Ecto neural progenitor cell (in vitro differentiated cells): ENCODE measurements at places on chromosomes 2 and 18.
A peak's percentile ranks its signal among the peaks of the same experiment; 100 is the strongest.

DNA sequence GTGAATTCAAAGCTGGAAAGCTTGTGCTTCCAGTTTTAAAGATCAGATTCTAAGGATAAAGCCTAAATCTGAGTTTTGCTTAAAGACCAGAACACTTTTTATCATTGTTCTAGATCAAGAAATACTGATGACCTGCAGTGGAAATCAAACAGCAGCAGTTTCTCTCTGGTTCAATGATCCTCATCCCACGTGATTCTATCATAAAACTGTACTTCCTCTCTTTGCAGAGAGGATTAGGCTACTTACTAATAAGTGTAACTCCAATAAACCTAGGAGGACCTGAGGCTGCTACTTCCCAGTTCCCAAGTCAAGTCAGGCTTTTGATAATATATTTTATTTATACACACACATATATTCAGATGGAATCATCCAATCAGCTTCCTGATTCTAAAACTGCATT lies 81.9 kb downstream of the TCF4 start:
- DNase-seq: no peak

GRCh38 chr18:6601241-6601640 lies 128.3 kb upstream of the ARHGAP28 start:
- no peak for DNase-seq

DNA sequence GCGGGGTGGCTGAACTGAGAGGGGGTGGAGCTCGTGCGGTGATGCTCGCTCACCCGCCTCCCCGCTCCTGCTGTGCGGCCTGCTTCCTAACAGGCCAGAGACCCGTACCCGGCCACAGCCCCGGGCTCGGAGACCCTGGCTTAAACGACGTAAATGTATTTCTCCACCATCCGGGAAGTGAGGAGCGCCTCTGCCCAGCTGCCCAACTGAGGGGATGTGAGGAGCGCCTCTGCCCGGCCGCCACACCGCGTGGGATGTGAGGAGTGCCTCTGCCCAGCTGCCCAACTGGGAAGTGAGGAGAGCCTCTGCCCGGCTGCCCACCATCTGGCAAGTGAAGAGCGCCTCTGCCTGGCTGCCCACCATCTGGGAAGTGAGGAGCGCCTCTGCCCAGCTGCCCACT lies 110.6 kb downstream of the HS6ST1 start:
- no peak for DNase-seq

DNA sequence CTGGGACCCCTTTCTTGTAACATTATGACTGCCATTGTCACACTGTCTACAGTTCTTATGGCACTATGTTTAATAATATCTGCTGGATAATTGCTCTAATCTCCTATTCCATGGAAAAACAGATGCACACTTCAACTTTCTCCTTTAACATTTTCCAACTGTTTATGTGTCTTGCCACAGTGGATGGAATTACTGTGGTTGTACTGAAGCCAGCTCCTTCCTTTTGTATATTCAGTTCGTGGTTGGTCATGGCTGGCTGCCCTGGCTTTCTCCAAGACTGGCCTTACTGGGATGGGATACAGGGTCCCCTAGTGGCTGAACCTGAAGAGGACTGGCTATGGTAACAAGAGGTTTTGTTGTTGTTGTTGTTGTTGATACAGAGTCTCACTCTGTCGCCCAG lies 113.9 kb downstream of the SS18 start:
- no peak for DNase-seq

GRCh38 chr2:149278872-149279264 lies 51.5 kb upstream of the LYPD6 start:
- no peak for DNase-seq

DNA sequence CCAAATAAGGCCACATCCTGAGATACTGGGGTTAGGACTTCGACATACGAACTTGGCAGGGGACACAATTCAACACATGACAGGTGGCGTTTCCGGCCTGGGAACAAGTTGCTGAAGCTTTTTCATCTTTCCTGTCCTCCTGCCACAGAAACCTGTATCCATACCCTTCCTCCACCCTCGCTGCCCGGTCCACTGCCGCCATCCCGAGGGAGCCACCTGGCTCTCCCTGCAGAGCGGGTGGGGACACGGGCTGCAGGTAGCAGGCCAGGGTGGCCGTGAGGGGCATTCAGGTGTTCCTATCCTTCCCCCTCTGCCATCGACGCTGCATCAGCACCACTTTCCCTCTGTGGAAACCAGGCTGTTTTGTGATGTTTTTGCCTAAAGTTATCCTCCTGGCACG lies 74.4 kb upstream of the TWIST2 start:
- no peak for DNase-seq

DNA sequence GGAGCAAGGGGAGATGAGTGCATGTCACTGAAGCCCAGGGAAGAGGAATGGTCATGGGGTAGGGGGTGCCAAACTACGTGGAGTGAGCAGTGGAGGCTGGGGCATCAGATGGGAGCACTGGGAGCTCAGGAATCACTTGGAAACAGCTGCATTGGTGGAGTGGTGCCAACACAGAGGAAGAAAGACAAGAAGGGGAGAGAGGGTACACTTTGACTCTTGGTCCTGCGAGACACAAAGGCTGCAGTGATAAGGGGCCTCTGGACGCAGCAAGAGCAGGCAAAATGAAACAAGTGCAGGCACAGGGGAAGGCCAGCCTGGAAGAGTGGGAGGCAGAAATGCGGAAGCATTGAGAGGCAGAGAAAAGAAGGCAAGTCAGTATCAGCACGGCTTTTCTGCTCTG lies 134.7 kb upstream of the SMIM21 start:
- DNase-seq: no peak

DNA sequence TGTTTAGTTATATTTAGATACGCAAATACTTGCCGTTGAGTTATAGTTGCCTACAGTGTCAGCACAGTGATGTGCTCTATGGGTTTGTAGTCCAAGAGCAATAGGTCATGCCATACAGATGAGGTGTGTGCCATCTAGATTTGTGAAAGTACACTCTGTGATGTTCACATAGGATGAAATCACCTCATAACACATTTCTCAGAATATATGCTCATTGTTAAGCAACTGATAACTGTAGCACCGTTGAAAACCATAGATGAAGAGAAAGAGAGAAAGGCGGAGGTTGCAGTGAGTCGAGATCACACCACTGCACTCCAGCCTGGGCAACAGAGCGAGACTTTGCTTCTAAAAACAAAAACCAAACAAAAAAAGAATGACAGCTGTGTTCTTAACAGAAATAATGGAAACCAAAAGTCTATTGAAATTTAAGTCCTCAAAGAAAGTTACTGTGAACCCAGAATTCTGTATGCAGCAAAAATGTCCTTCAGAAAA lies 9.5 kb downstream of the DGKD start:
- no peak for DNase-seq

DNA sequence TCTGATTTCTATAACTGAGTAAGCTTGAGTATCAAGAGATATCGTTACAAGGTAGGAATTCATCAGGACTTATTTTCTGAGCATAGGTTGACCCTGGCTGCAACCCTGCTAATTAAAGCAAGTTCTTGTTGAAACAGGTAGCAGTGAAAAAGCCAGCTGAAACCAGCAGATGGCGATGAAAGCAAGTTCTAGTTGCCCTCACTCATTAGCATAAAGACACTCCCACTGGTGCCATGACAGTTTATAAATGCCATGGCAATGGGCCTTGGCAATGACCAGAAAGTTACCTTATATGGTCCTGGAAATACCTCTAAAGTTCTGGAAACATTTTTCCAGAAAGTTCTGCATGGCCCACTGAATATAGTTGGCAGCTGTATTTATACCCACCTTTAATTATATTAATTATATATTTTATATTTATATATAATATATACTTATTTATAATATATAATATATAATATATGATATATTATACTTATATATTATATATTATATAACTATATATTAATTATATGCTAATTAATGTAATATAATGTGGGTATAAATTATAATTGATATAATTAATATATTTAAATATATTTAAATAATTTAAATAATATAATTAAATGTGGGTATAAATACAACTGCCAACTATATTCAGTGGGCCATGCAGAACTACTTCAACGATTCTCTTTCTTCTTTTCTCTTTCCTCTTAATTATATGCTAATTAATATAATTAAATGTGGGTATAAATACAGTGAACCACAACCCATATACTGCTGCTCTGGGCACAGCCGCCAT lies 188.0 kb downstream of the CDH7 start:
- no peak for DNase-seq

DNA sequence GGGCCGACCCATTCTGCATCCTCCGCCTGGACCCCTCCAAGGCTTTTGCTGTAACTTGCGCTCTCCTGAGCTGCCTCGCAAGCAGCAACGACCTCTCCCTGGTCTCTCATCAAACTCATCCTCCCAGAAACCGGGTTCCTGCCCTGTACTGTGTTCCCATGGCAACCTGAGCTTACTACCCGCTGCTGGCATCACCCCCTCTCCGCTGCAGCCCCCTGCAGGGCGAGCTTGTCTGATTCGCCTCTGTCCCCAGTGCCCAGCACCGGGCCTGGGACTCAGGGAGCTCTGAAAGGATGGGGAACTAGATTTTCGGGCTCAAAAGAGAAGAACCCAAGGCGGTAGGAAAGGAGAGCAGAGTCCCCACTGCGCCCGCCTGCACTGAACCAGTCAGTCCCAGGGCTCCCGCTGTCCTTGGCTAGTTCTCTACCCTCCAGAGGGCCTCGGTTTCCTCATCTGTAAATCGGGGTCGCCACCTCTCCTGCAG lies 463 bp downstream of the HS1BP3 start:
- no peak for DNase-seq

GRCh38 chr18:28522236-28522635 lies 345.3 kb upstream of the CDH2 start:
- no peak for DNase-seq

DNA sequence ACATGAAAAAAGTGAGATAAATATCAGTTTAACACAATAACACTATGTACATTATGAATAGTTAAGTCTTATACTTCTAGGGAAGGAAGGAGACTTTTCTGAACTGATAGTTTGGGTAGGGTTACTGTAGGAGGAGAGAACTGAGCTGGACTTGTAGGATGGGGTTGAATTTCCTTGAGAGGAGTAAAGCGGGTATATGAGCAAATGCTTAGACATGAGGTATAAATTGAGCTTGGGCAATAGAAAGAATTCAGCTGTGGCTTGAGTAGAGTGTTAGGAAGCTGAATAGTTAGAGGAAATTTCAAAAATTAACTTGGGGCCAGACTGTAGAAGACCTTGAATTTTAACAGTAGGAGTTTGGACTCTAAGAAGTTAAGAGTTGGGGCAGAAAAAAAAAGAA lies 45.1 kb downstream of the LCLAT1 start:
- DNase-seq: no peak

- no peak for DNase-seq
Observed at GRCh38 chr18:21330122-21330701, 88.2 kb downstream of the GREB1L start.

- DNase-seq: peak; percentile 42
Observed at GRCh38 chr2:71637736-71638135, 184.4 kb downstream of the DYSF start.

DNA sequence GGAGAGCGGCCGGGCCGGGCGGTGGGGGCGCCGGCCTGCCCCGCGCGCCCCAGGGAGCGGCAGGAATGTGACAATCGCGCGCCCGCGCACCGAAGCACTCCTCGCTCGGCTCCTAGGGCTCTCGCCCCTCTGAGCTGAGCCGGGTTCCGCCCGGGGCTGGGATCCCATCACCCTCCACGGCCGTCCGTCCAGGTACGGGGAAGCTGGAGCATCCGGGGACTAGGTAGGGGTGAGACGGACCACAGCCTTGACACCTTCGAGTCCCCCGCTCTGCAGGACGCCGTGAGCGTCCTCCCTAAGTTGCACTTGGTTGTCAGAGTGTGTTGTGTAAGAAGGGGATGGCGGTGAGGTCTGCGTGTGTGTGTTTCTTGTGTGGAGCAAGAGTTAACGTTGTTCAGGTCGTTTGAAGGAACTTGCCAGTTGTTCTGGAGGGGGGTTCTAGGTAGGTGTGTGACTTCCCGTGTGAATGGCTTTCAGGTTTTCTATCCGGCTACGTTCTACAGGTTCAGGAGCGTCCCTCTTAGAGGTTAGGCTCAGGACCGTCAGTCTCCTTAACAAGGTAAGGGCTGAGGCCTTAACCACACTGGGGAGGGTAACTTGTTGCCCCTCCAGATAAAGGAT lies 393 bp downstream of the IL1R1 start:
- peak; percentile 70 for DNase-seq

DNA sequence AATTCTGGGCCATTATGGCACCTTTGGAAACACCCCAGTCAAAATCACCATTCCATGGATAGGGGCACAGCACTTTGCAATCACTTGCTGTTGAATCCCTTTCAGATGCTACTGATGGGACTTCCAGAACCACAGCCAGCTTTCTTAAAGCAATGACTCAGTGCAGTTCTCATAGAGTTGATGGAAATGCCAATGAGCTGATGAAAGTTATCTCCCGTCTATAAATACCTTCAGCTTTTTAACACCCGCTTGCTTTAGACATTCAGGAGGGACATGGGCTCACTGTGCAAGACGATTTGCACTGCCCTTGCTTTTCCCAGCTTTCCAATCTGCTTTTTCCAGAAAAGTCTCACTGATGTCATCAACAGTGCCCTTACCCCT lies 66.7 kb upstream of the RPL31 start:
- peak; percentile 13 for DNase-seq

DNA sequence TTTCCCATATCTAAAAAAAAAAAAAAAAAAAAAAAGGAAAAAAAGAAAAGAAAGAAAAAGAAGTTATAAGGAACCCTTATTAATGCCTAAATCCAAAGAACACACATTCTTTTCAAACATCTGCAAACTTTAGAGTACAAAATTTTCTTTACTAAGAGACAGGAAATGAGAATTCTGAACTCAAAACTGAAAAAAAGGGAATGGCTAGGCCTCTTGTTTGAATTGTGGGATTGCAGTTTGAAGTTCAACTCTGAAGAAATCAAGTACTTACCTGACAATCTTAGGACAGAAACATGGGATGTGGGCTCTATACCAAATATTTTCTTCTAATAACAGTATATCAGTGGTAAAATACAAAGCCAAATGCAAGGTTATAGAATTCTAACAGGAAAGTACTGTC lies 118.1 kb upstream of the ITGB6 start:
- no peak for DNase-seq

GRCh38 chr2:77086478-77086877 lies 435.7 kb downstream of the LRRTM4 start:
- DNase-seq: no peak

DNA sequence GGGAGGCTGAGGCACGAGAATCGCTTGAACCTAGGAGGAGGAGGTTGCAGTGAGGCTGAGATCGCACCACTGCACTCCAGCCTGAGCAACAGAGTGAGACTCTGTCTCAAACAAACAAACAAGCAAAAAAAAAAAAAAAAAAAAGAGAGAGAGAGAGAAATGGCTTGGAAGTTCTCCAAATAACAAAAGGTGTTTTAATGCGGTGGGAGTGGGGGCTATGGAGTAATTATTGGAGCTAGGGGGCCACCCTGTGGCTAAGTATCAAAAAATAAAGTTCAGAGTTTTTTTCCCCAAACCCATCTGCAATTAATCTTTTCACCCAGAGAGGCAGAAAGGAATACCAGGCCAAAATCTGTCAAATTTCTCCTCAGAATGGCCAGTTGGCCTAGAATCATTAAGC lies 23.0 kb upstream of the CEP68 start:
- DNase-seq: no peak

GRCh38 chr2:198852248-198852647 lies 605.5 kb downstream of the SATB2 start:
- no peak for DNase-seq

GRCh38 chr2:165952741-165953211 lies 800 bp downstream of the TTC21B start:
- no peak for DNase-seq
